ENCODE measurements at places on chromosomes 5 and 9.

- DNase-seq, result no peak
Measured at GRCh38 chr9:69918322-69918721, 97.7 kb downstream of the CFAP95 start.

DNA sequence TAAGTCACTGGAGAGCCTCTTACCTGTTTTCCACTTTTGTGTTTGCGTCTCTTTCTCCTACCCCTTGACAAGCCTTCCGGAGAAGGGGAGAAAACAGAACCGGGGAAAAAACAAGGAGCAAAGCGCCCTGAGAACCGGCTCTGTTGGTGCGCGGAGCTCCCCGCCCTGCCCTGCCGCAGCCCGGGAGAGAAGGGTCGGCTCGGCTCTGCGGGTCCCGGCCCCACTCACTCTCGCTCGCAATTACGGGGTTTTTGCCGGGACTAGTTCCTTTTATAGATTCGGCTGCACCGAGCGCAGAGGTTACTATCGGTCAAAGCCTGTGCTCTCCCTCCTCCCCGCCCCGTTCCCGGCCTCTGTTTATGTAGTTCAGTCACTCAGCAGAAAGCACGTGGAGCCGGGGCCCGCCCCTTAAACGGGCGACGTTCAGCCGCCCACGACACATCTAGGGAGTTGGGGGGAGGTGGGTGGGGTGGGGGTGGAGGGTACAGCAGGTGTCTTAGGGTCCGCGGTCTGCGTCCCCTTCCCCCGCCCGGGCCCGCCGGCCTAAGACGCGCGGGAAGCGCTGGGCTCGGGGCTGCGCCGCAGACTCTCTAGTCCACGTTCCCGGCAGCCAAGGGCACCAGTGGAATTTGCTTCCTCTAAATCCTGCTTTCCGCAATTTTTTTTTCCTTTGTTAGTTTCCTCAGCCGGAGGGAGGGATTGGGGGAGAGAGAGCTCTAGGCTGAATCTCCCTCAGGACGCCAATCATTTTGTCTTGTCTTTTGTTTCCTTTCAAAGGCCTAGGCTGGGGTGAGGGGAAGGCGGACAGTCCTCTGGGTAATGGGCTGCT lies at the start of gene ABCA1:
Gene ABCA1, minus strand, starts transcription at position 244 of the 829 bp plus-strand sequence. CDS start 24,476 bp downstream, outside the sequence.
- peak; percentile 62 for DNase-seq

DNA sequence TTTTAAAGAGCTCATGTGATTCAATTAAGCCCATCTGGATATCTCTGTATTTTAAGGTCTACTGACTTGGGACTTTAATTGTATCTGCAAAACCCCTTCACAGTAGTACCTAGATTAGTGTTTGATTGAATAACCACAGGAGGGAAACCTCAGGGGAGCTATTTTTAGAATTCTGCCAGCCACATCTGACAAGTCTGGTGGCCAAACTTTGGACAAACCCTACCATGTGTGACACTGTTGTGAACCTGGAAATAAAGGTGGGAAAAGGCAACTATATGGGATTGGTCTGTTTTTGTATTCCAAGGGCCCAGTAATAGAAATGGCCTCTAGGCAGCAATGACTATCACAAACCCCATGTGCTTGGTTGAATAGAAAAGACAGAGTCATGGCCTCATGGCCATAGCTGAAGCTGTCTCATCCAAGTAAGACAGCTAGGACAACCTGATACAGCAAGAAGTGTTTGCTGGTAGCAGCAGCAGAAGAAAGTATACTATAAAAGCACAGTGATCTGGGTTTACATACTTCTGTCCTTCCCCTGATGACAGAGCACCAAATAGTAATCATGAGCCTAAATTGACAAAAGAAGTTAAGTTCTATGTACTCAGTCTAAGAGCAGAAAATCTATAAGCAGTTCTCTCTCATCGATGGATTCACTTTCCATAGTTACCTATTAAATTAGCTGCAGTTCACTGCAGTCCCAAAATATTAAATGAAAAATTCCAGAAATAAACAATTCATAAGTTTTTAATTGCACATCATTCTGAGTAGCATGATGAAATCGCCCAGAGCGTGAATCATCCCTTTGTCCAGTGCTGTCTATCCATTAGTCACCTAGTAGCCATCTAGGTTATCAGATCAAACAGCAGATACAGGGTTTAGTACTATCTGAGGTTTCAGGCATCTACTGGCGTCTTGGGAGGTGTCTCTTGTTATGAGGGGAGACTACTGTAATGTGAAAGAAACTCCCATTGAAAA lies 189.8 kb downstream of the ARHGAP26 start:
- no peak for DNase-seq

GRCh38 chr9:27368316-27368985 lies 71.5 kb upstream of the EQTN start:
- no peak for DNase-seq

DNA sequence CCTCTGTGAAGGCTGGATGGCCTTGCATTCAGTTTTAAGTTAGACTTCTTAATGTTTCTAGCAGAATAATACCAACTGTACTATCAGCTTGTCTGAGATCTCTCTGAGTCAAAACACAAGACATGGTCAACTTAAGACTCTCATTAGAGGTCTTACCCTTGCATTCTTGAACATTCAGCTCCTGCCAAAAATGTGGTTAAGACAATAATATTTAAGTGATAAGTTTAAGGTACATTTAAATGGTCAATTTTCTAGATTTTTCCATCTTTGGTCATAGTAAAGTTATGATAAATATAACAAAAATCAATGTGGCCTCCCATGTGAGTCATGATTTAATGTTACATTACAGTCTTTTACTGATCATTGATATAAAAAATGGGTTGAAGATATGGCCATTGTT lies 75.0 kb downstream of the NR2F1 start:
- no peak for DNase-seq

DNA sequence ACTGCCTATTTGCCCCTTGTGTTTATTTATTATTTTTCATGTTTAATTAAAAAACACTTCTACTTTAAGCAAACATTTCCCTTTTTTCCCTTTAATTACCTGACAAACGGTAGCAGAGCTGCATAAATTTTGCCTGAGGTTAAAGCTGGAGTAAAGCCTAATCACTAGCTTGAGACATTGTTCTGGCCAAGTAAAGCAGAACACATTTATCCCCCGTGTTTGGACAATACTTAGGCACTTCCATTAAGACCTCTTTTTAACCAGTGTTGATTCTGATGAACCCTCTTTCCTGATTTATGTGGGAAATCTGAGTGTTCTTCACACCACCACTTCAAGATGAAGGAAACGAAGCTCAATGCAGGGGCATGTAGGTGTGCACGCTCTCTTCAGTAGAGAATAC lies 54.5 kb downstream of the BNC2 start:
- no peak for DNase-seq

DNA sequence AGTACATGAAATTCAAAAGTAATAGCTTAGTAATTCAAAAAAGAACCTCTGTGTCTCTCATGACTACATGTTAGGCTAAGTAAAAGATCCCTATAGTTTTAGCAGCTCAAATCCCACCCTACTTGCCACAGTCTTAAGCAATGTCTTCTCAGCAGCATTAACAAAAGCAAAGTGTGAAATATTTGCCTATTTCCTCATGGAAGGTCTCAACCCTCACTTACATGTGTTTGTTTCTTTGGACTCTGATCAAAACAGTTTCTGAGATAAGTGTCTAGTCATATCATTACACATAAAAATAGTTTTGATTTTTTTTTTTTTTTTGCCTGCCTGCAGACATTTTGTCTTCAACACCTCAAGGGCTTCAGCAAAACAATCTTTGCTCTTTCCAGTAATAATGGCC lies 310.5 kb downstream of the CETN3 start:
- no peak for DNase-seq

GRCh38 chr5:25119650-25120049 lies 474.9 kb upstream of the CDH10 start:
- no peak for DNase-seq

GRCh38 chr9:91536211-91536691 lies 112.6 kb upstream of the NFIL3 start:
- no peak for DNase-seq

GRCh38 chr5:81393783-81394718 lies at the start of gene ACOT12:
Gene ACOT12, minus strand, starts transcription at chr5:81394134. Its CDS starts 20 bp downstream, at chr5:81394114.
- DNase-seq, result no peak

DNA sequence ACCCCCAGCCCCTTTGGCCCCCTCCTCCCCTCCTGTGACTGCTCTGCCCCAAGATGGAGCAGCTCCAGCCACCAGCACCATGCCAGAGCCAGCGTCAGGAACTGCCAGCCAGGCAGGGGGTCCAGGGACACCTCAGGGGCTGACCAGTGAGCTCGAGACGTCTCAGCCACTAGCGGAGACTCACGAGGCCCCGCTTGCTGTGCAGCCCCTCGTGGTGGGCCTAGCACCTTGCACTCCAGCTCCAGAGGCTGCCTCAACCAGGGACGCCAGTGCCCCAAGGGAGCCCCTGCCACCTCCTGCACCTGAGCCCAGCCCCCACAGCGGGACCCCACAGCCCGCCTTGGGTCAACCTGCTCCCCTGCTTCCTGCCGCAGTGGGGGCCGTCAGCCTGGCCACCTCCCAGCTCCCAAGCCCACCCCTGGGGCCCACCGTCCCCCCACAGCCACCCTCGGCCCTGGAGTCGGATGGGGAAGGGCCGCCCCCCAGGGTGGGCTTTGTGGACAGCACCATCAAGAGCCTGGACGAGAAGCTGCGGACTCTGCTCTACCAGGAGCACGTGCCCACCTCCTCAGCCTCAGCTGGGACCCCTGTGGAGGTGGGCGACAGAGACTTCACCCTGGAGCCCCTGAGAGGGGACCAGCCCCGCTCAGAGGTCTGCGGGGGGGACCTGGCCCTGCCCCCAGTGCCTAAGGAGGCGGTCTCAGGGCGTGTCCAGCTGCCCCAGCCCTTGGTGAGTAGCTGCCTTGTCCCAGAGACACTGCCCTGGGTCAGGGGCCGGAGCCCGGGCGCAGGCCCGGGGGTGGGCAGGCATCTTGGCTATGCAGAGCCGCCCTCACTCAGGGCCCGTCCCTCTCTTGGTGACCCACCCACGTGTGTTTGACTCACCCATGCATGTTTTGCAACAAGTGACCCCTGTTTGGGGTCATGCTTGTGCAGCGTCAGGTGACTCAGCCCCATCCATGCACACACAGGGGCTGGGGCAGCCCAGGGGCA lies 105.2 kb downstream of the WNK2 start:
- no peak for DNase-seq

DNA sequence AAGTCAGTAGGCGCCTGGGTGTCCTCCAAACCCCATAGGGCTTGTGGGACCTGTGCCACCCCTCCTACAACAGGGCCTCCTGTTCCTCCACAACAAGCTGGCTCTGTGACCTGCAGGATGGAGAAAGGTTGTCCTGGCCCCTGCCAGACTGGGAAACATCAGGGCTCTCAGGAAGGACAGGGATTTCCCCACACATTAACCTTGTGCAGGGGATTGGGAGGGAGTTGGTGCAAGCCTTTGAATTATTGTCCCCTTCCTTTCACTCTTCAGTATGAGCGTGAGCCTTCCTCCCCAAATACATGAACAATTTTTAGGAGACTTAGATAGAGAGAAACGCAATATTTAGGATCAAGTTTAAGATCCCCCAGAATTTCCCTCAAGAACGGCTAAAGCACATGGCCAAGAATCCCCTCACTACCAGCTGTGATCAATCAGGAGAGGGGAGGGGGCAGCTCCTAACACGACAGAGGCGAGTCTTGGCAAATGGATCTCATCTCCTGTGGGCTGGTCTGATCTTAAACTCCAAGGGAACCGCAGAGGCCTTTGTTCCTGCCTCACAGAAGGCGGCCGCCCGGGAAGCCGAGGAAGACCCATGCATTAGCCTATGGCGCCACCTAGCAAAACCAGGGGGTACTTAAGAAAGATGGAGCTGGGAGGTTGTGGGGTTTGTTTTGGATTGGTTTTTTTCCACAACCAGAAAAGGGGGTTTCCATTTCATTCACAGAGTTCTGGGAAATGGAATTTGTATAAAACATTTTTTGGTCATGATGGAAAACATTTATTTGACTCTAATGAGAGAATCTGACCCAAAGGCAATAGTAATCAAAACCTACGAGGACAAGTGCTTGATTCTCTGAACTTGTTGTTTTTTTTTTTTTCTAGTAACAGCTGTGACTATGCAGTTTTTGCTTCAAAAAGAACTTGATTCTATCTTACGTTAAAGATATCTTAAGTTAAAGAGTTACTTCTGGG lies 36.1 kb upstream of the OSMR start:
- no peak for DNase-seq

DNA sequence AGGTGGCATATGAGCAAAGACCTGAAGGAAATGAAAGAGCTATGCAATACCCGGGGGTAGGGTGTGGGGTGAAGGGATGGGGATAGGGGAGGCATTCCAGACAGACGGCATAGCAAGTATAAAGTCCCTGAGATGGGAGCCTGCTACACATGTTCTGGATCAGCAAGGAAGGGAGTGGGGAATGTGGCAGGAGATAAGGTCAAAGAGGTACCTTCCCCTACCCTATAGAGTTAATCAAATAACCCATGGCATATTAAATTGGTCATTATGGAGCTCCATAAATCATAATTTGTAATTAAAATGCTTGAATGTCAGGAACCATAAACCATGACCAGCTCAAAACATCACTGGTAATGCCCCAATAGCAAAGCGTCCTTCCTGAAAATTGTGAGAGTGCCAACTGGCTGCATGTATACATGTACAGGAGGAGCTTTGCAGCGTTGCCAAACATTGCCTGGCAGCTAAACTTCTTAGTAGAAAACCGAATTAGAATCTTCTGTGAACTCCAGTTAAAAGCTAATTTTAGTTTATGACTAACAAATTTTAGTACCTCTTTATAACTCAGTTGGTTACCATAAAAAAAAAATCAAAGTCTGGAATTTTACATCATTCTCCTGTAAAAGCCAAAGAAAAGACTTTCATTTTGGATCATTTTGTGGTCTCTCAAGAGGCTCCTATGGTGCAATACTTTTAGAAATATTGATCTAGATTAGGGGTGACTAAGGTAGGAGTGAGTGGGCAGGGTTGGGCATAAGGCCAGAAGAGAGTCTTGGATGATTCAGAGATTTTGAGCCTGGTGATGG lies 4.7 kb downstream of the DNAI1 start:
- DNase-seq, result no peak

DNA sequence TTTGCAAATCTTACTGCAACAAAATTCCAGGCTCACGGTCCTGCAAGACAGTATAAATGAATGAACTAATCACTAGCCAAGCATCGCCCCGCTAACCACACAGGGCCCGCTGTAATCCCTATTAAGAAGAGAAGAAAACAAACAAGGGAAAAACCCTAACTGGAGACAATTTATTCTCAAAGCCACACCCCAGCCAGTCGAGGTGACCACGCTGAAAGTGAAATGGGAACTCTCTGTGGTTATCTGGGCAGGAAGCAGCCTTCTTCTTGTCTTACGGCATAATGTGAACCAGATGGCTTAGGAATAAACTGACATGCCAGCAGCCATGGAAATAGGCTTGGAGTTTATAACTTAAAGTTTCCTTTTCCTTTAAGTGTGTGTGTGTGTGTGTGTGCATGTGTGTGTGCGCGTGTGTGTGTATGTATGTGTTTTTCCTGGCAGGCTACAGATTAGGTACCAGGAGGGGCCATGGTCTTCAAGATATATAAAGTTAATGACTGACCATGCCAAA lies 120.2 kb downstream of the SEMA6A start:
- DNase-seq, result no peak

All from CD8-positive, alpha-beta memory T cell (primary cell).